ENCODE measurements at places on chromosomes 3 and 15.
A peak's percentile ranks its signal among the peaks of the same experiment; 100 is the strongest.

DNA sequence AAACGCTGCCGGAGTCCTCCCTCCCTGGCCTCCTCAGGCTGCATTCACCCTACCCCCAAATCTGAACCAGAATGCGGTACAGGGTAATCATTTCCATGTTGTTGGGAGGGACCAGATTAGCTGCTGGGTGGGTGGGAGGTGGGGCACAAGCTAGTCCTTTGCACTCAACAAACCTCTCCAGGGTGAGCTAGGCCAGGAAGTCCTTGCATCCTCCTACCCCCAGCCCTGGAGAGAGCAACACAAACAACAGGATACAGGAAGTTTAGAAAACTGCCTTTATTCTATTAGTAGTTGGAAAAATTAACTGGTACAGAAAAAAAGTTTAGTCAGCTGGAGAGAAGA lies 702 bp upstream of the GPX1 start:
- H3K36me3 ChIP-seq: peaks cover 42% of the 10 kb centered on the region
- peaks cover 38% of the 10 kb centered on the region for H3K4me1 ChIP-seq
- no peak for DNase-seq
- no peaks in the 10 kb centered on the region for H3K27me3 ChIP-seq
- H3K27ac ChIP-seq: peak overlapping the region; percentile 92

- no peaks in the 10 kb centered on the region for H3K4me1 ChIP-seq
- no peak overlapping the region for H3K4me3 ChIP-seq
- H3K27ac ChIP-seq: no peak overlapping the region
- no peak for DNase-seq
- no peaks in the 10 kb centered on the region for H3K27me3 ChIP-seq
These were observed 403.6 kb upstream of the PROK2 start for GRCh38 chr3:72188536-72188935.

DNA sequence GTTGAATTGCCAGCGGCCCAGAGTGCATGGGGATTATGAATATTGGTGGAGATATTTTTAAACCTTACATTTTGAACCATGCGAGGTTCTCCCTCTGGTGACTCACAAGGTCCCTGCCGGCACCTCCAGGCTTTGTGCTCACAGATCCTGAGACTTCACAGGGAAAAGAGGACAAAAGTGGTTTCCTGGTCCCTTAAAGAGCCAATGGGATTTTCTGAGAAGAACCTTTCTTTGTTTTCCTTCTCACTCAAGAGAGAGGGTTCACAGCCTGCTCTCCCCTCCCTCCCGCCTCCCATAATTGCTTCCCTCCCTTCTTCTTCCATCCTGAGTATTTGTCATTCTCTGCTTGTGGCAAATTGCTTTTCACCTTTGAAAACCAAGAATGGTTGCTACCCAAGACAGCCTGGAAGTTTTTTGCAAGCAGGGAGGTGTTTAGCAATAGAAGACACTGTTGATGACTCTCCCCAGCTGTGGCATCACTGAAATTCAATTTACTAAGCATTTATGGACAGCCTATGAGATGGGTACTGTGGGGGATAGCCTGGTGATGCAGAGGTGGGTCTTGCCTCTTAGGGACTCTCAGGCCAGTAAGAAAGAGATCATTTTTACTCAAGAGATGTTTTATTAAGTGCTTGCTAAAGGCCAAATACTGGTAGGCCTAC lies 76.6 kb downstream of the CPN2 start:
- no peak for DNase-seq
- H3K4me3 ChIP-seq: no peak overlapping the region
- H3K27ac ChIP-seq: peak overlapping the region; percentile 65
- H3K4me1 ChIP-seq: peaks cover 55% of the 10 kb centered on the region
- no peaks in the 10 kb centered on the region for H3K36me3 ChIP-seq

GRCh38 chr15:65580287-65580686 lies 30.6 kb downstream of the INTS14 start:
- no peak for DNase-seq
- H3K4me3 ChIP-seq: no peak overlapping the region
- peaks cover 97% of the 10 kb centered on the region for H3K36me3 ChIP-seq
- no peaks in the 10 kb centered on the region for H3K27me3 ChIP-seq

GRCh38 chr3:173938159-173938558 lies 540.6 kb downstream of the NLGN1 start:
- no peaks in the 10 kb centered on the region for H3K36me3 ChIP-seq
- H3K4me1 ChIP-seq: no peaks in the 10 kb centered on the region
- DNase-seq: no peak
- no peaks in the 10 kb centered on the region for H3K27me3 ChIP-seq
- H3K27ac ChIP-seq: no peak overlapping the region
